Activated naive CD4-positive, alpha-beta T cell treated with anti-CD3 and anti-CD28 coated beads for 36 hours (primary cell): ENCODE measurements at places on chromosomes 5 and 9. TPM values are rescaled to one million over a fixed set of nuclear protein-coding genes. Genes with fewer than 3 reads are reported as not detected.

DNA sequence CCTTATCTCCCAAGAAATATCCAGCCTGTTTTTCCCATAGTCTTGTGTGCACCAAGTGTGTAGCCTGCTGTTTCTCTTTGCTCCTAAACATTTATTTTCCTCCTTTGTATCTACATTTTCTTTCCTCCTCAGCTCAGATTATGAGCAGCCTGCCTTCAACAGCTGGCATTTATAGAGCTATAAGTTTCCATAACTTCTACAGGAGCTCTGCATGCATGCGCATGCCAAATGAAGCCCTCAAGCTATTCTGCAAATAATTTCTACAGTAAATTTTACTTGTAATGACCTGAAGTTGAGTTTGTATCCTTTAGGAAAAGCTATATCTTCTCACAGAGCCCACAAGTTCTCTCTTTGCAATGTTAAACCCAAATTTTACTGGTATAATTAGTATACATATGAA, 699.5 kb downstream of the CETN3 start:
- no peaks in the 10 kb centered on the region for H3K4me1 ChIP-seq
- DNase-seq: no peak
- H3K4me3 ChIP-seq: no peak overlapping the region
- no peaks in the 10 kb centered on the region for H3K36me3 ChIP-seq

GZMA gene
- total RNA-seq: 0.24 TPM

GRCh38 chr9:91147079-91147708, 214.5 kb downstream of the AUH start:
- H3K4me1 ChIP-seq: peaks cover 63% of the 10 kb centered on the region
- H3K27me3 ChIP-seq: peaks cover 6% of the 10 kb centered on the region
- H3K36me3 ChIP-seq: peaks cover 6% of the 10 kb centered on the region
- no peak for DNase-seq

GRCh38 chr5:54993318-54993717, 7.9 kb upstream of the ESM1 start:
- DNase-seq: no peak
- H3K4me1 ChIP-seq: peaks cover 19% of the 10 kb centered on the region
- no peak overlapping the region for H3K27ac ChIP-seq
- H3K36me3 ChIP-seq: no peaks in the 10 kb centered on the region
- H3K4me3 ChIP-seq: no peak overlapping the region

NDST1 gene
- 3.3 TPM for total RNA-seq

DNA sequence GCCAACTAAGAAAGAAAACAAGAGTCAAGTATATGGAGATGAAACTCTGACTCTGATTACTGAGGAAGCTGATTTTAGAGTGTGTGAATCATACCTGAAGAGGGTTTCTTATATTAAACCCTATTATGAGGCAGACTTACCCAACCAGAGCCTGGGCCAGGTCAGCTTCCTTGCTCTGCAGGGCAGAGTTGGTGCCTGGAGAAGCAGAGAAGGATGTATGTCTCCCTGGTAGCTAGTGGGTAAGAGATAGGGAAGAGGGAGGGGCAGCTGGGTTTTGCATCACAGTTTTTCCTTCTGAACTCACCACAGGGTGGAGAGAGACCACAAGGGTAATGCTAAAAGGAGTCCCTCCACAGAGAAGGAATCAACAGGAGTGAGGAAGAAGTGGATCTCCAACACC, 104.1 kb downstream of the CMYA5 start:
- no peak overlapping the region for H3K27ac ChIP-seq
- no peaks in the 10 kb centered on the region for H3K36me3 ChIP-seq
- H3K4me3 ChIP-seq: no peak overlapping the region
- H3K4me1 ChIP-seq: no peaks in the 10 kb centered on the region
- DNase-seq: no peak

DNA sequence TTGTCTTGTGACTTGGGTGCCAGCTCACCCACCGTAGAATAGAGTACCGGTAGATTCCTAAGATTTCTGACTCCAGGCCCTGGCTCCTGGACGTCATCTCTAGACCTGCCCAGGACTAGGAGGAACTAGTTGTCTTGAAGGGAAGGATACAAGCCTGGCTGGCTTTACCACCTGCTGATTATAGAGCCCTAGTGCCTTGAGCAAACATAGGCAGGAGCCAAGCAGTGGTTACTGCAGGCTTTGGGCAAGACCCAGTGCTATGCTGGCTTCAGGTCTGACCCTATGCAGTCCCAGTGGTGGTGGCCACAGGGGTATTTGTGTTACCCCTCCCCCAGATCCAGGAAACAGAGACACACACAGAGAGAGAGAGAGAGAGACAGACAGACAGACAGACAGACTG, 606.2 kb downstream of the PDE4D start:
- H3K27me3 ChIP-seq: peaks cover 2% of the 10 kb centered on the region
- H3K27ac ChIP-seq: no peak overlapping the region
- no peaks in the 10 kb centered on the region for H3K36me3 ChIP-seq
- H3K4me3 ChIP-seq: no peak overlapping the region

DNA sequence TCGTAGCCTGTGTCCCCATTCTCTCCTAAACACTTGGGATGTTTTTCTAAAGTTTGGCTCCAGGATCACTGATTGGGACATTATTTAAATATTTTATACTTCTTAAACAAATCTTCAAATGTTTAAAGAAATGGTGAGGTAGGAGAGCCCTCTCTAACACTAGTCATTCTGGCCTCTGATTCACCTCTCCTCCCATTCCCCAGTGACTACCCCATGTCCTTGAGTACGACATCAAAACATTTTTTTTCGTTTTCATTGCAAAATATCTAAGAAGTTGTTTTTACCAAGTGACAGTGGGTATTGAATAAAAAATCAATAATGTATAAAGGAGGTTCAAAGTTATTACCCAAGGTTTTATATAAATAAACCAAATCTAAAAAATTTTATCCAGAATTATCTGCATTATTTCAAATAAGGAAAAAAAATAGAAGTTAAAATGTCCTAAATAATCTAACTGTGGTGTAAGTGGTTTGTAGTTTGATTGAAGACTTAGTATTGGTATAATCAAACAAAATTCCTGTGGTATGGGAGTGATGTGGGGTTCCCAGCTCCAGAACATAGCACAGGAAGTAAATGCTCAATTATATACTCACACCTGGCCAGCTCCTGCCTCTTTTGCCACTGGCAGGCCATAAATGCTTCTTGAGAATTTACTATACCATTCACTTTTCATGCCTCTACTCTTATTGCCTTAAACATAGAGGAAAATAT, 51.1 kb downstream of the MAST4 start:
- no peaks in the 10 kb centered on the region for H3K4me1 ChIP-seq
- no peaks in the 10 kb centered on the region for H3K36me3 ChIP-seq
- H3K27me3 ChIP-seq: peaks cover 2% of the 10 kb centered on the region
- no peak for DNase-seq
- no peak overlapping the region for H3K27ac ChIP-seq
